Smooth muscle cell of the umbilical artery (primary cell): ENCODE measurements at places on chromosomes 1 and 21. TPM values are rescaled to one million over a fixed set of nuclear protein-coding genes. Genes with fewer than 3 reads are reported as not detected.

Gene KCNN3
- under 0.01 and 0.32 TPM in 2 replicates for total RNA-seq

Gene SPATA46
- total RNA-seq = not detected in 2 replicates

Gene SELP
- total RNA-seq = not detected in 2 replicates

Gene RAP1GAP
- total RNA-seq = 0.09 and 0.89 TPM in 2 replicates

Gene LORICRIN
- total RNA-seq = not detected in 2 replicates

Gene HENMT1
- 2.1 and 3.0 TPM in 2 replicates for total RNA-seq

Gene HMCN1
- total RNA-seq = 41.3 and 81.7 TPM in 2 replicates

Gene DYNLT4
- total RNA-seq = not detected in 2 replicates

Gene LRRIQ3
- total RNA-seq = 0.14 and 0.30 TPM in 2 replicates

Gene C8A
- total RNA-seq = under 0.01 TPM in 1 of 2 replicates, not detected in the other

Gene ATP1A2
- under 0.01 TPM in 1 of 2 replicates, not detected in the other for total RNA-seq

Gene ADAMTS5
- total RNA-seq = 0.37 and 4.5 TPM in 2 replicates

Gene TMEM63A
- 19.6 and 29.4 TPM in 2 replicates for total RNA-seq
